ENCODE measurements at places on chromosomes 16 and 17. TPM values are rescaled to one million over a fixed set of nuclear protein-coding genes. Genes with fewer than 3 reads are reported as not detected.

GRCh38 chr16:56477096-56477878, 25.9 kb downstream of the OGFOD1 start:
- no peak for DNase-seq
- no peaks in the 10 kb centered on the region for H3K27me3 ChIP-seq
- H3K27ac ChIP-seq = no peak overlapping the region
- H3K4me1 ChIP-seq = no peaks in the 10 kb centered on the region
- no peak overlapping the region for H3K4me3 ChIP-seq
- H3K36me3 ChIP-seq = peaks cover 59% of the 10 kb centered on the region

CACNG1 gene
- not detected for total RNA-seq

GRCh38 chr17:12680407-12680897, 14.8 kb downstream of the MYOCD start:
- H3K27ac ChIP-seq = no peak overlapping the region
- no peaks in the 10 kb centered on the region for H3K36me3 ChIP-seq
- no peaks in the 10 kb centered on the region for H3K4me1 ChIP-seq

- H3K27me3 ChIP-seq = no peaks in the 10 kb centered on the region
- no peaks in the 10 kb centered on the region for H3K4me1 ChIP-seq
- no peak for DNase-seq
- peak overlapping the region; percentile 45 for H3K27ac ChIP-seq
- H3K36me3 ChIP-seq = peaks cover 19% of the 10 kb centered on the region
- no peak overlapping the region for H3K4me3 ChIP-seq
Measured at GRCh38 chr16:69286941-69287713, 24.0 kb upstream of the VPS4A start.

KCNJ2 gene
- total RNA-seq = 10.8 TPM

DNA sequence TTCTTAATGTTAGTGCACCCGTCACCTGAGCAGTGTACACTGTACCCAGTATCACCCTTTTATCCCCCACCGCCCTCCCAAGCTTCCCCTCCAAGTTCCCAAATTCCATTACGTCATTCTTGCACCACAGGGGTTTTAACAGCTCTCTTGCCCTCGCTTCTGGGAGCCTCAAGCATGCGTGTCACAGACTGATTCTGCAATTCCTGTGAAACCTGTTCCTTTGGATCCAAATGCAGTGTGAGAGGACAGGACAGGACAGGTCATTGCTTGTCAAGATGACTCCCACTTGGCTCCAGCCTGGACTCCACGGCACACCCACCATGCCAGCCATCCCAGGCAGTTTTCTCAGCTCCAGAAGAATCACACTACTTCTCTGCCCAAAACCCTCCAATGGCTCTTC, 44.1 kb downstream of the CYB5D2 start:
- no peaks in the 10 kb centered on the region for H3K27me3 ChIP-seq
- no peak overlapping the region for H3K4me3 ChIP-seq
- peak overlapping the region; percentile 84 for H3K27ac ChIP-seq
- peak; percentile 96 for DNase-seq
- H3K36me3 ChIP-seq = peaks cover 30% of the 10 kb centered on the region

DNA sequence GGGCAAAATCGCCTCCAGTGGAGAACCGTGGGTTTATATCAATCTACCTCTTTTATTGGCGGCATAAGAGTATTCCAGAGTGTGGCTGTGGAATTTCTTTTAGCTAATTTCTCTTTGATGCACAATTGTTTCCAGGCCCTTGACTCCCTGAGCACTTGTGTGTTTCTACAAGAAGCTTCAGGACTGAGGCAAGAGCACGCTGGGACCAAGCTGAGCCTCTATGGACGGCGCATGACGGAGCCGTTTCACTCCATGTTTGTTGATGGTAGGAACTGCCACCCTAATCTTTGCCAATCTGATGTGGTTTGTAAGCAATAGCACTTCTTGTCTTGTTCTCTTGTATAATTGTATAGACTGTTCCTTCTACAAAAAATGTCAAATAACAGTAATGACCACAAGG, 11.2 kb upstream of the ANKRD40CL start:
- no peak for DNase-seq
- no peak overlapping the region for H3K4me3 ChIP-seq
- H3K27ac ChIP-seq = no peak overlapping the region
- H3K27me3 ChIP-seq = no peaks in the 10 kb centered on the region
- no peaks in the 10 kb centered on the region for H3K4me1 ChIP-seq

- H3K27ac ChIP-seq = peak overlapping the region; percentile 96
Measured at GRCh38 chr17:40317345-40317873, 8.4 kb downstream of the RARA start.

DNA sequence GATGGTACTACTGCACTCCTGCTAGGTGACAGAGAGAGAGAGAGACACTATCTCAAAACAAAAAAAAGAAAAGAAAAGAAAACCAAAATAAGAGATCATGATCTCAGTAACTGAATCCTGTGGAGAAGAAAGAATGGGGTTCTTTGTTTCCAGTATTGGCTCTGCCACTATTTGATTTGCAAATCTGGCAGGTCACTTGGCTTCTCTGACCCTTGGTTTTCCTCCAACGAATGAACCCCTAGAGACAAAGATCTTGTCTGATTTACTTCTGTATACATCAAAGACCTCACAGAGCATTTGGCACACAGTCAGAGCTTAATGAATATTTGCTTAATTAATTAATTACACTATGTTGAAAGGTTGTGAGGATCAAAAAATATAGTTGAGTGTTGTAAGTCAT, 47.9 kb upstream of the NLK start:
- no peaks in the 10 kb centered on the region for H3K36me3 ChIP-seq
- no peaks in the 10 kb centered on the region for H3K27me3 ChIP-seq
- no peak overlapping the region for H3K4me3 ChIP-seq
- DNase-seq = no peak
- H3K27ac ChIP-seq = no peak overlapping the region

DNA sequence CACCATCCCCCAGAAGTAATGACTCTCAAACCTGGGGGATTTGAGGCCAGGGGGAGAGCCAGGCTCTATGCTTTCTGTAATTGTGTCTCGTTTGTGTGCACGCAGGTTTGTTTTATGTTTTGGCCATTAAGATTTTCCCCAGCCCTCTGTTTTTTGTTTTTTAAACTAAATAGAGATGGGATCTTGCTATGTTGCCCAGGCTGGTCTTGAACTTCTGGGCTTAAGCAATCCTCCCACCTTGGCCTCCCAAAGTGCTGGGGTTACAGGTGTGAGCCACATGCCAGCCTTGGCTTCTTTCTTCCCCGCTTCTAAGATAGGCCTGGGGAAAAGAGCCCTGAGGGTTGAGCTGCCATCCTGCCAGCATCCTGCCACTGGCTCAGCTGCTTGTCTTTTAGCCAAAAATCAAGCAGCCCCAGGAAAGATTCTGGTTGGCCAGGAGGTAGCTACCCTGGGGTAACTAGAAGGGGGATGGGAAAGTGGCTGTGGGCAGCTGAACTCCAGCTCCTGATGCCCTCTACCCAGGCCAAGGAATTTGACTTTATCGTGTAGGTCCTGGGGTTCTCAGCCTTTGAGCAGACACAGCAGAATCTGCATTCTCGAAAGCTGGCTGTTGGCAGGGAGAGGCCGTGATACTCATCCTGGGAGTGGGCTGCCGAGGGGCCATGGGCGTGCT, 18.4 kb downstream of the KDM8 start:
- DNase-seq = no peak
- peaks cover 17% of the 10 kb centered on the region for H3K4me1 ChIP-seq
- H3K4me3 ChIP-seq = no peak overlapping the region
- no peaks in the 10 kb centered on the region for H3K27me3 ChIP-seq
- peak overlapping the region; percentile 58 for H3K27ac ChIP-seq

- no peaks in the 10 kb centered on the region for H3K27me3 ChIP-seq
- H3K4me3 ChIP-seq = no peak overlapping the region
Measured at GRCh38 chr17:37713028-37713431, 31.8 kb downstream of the HNF1B start.

ERN1 gene
- 31.4 TPM for total RNA-seq

DNA sequence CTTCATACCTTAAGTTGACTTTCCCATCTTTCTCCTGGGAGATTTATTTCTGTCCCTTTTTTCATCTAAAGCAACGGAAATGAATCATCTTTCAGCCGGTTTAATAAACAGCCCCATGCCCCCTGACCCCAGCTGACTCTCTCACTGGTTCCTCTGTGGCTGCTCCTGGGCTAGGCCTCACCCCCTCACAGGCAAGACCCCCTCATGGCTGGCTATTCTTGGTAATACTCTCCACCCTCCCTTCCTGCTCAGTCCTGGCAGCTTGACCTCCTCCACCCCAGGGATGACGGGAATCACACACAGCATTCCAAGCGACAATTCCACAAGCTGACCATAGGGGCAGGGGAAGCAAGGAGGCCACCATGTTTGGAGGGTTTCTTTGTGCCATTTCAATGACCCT, 1.5 kb upstream of the ADAP2 start:
- no peaks in the 10 kb centered on the region for H3K36me3 ChIP-seq
- DNase-seq = no peak
- H3K27ac ChIP-seq = no peak overlapping the region
- no peak overlapping the region for H3K4me3 ChIP-seq
- peaks cover 11% of the 10 kb centered on the region for H3K4me1 ChIP-seq

MYL4 gene
- not detected for total RNA-seq

DNA sequence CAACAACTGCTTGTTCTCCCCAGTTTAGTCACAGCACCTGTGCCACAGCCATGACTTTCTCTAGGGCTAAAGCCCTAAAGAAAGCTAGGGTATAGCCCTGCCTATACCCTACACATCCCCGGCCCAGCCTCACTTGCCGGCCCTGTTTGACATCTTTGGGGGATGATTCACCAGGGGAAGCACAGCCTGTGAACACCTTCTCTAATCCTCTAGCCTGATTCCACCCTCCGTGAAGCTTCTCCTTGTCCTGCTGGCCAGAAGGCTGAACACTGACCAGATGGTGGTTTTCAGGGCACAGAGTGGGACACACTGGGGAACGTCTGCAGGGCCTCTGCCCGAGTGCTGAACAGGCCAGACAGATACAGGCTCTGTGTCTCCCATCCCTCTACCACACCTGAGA, 6.0 kb downstream of the CLEC16A start:
- peaks cover 53% of the 10 kb centered on the region for H3K4me1 ChIP-seq
- no peak overlapping the region for H3K27ac ChIP-seq
- DNase-seq = no peak
- no peaks in the 10 kb centered on the region for H3K27me3 ChIP-seq
- H3K36me3 ChIP-seq = no peaks in the 10 kb centered on the region

- no peak overlapping the region for H3K4me3 ChIP-seq
- H3K4me1 ChIP-seq = peaks cover 17% of the 10 kb centered on the region
- H3K36me3 ChIP-seq = no peaks in the 10 kb centered on the region
- DNase-seq = no peak
Measured at GRCh38 chr17:35368081-35368830, 5.2 kb downstream of the SLFN11 start.

GRCh38 chr17:80497726-80498241, 21.4 kb upstream of the NPTX1 start:
- DNase-seq = no peak
- H3K4me1 ChIP-seq = peaks cover 8% of the 10 kb centered on the region
- no peaks in the 10 kb centered on the region for H3K27me3 ChIP-seq

DNA sequence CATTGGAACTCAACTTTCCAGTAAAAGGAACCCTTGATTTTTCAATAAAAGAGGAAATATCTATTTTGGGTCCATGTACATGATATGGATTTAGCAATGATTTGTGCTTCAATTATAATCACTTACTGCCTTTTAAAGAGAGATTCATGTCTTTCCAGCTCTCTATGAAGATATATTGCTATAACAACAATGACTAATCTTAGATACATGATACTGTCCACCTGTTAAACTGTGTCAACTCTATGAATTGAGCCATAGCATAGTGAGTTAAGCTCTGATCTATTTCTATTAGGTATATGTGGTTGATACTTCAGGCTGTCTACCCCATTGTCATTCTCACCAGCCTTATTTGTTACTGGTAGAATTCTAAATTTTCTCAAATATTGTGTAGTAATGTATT, 15.0 kb upstream of the MPHOSPH6 start:
- no peaks in the 10 kb centered on the region for H3K27me3 ChIP-seq
- no peaks in the 10 kb centered on the region for H3K4me1 ChIP-seq
- no peaks in the 10 kb centered on the region for H3K36me3 ChIP-seq
- DNase-seq = no peak

TMEM204 gene
- total RNA-seq = 33.1 TPM

DNA sequence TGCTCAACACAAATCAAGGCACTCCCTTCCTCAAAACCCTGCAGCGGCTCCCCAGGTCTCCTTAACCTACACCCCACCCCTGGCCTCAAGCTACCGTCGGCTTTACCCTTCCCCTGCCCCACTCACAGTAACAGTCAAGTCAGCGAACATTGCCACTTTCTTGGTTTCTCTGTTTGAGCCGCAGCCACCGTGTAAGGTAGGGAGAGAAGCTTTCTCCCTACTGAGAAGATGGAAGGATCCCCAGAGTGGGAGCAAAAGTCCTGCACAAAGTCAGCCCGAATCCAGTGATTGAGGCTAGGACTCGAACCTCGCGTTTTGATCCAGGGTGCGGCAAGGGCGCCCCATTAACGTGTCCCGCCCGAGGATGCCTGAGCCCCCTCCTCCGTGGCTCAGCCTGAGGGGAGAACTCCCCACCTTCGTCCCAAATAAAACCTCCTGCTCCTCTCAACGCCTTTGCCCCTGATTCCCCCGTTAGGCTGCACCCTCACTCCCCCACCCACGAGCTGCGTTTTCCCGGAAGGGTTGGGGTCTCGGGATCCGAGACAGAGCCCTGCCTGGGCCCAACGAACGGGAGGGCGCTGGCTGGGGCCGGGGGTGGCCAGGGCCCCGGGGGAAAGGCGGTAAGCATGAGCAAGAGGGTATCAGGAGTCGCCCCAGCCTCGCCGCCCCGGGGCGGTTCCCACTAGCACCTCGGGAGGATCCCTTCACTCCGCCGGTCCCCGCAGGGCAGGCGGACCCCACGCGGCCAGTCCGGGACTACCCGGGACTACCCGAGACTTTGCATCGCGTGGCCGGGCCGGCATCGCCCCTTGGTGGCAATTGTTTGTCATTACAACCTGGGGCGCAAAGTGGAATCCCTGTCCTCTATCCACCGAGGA, 9.9 kb upstream of the NAGS start:
- peaks cover 5% of the 10 kb centered on the region for H3K4me1 ChIP-seq
- no peak for DNase-seq
- no peaks in the 10 kb centered on the region for H3K36me3 ChIP-seq
- H3K27ac ChIP-seq = no peak overlapping the region

GRCh38 chr17:80363518-80364090, 51.4 kb upstream of the ENDOV start:
- no peak for DNase-seq
- no peaks in the 10 kb centered on the region for H3K27me3 ChIP-seq
- H3K27ac ChIP-seq = no peak overlapping the region
- H3K4me3 ChIP-seq = no peak overlapping the region
- H3K36me3 ChIP-seq = peaks cover 86% of the 10 kb centered on the region

CSH2 gene
- total RNA-seq = not detected

DNA sequence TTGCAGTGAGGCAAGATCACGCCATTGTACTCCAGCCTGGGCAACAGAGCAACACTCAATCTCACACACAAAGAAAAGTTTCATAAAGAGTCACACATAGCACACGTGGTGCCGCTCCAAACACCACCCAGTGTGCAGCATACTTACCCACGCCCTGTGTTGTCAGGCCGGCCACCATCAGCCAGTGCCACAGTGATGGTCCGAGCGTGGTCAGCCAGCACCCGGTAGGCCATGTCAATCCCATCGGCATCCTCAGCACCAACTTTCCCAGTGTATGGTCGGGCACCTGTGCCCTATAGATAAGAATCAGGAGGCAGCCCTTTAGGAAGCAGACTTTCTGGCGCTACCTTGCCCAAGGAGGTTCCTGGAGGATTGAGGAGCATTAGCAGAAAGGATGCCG, 17.7 kb upstream of the EXOSC6 start:
- no peak overlapping the region for H3K27ac ChIP-seq
- peaks cover 80% of the 10 kb centered on the region for H3K36me3 ChIP-seq
- no peak overlapping the region for H3K4me3 ChIP-seq
- H3K27me3 ChIP-seq = no peaks in the 10 kb centered on the region

- peaks cover 63% of the 10 kb centered on the region for H3K4me1 ChIP-seq
- H3K27ac ChIP-seq = peak overlapping the region; percentile 82
- peak overlapping the region; percentile 82 for H3K4me3 ChIP-seq
- no peak for DNase-seq
Measured at GRCh38 chr17:18259621-18260331, 686 bp upstream of the MIEF2 start.

Measured in vagina (tissue), 2 donors.